ENCODE measurements at places on chromosomes 12 and 14.

DNA sequence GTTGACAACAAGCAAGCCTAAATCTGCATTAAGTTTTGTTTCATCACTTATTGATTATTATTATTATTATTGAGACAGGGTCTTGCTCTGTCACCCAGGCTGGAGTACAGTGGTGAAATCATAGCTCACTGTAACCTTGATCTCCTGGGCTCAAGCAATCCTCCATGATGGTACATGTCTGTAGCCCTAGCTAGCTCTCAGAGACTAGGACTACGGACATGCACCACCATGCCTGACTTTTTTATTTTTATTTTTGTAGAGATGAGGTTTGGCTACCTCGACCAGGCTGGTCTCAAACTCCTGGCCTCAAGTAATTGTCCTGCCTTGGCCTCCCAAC, 35.7 kb upstream of the STK38L start:
- no peak for DNase-seq

DNA sequence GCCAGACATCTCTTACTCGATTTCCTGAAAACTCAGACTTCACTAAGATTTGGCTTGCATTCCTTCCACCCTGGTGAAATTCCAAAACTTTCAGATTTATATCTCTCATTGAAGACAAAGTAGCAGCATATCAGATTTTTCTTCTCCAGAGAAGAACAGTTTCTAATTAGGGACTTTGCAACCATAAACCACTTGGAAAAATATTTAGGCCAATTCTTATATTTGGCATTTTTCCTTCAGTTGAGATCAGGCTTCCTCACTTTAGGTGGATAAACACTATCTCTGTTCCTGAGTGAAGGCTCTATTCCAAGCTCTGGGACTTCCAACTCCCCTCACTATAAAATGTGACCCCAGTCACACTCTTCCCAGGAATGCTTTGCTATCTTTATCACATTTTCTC, 1434.3 kb upstream of the FLRT2 start:
- no peak for DNase-seq

- no peak for DNase-seq
These were observed 75.6 kb upstream of the DACT1 start for GRCh38 chr14:58562141-58562540.

DNA sequence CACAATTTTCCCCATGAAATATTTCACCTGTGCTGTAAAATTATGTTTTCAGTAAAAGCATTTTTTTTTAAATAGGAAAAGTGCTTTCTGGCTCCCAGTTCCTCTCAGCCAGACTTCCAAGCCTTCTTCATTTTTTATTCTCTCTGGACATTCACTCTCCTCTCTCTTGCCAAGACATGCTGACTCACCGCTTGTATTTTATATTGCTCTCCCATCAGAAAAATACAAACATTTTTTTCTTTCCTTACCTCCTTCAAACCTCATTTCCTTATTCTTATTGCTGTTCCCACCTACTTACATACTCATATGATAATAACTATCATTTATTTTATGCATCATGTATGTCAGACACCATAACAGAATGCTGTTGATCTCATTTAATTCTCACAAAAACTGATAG, 37.7 kb upstream of the ZNF641 start:
- DNase-seq, result no peak

DNA sequence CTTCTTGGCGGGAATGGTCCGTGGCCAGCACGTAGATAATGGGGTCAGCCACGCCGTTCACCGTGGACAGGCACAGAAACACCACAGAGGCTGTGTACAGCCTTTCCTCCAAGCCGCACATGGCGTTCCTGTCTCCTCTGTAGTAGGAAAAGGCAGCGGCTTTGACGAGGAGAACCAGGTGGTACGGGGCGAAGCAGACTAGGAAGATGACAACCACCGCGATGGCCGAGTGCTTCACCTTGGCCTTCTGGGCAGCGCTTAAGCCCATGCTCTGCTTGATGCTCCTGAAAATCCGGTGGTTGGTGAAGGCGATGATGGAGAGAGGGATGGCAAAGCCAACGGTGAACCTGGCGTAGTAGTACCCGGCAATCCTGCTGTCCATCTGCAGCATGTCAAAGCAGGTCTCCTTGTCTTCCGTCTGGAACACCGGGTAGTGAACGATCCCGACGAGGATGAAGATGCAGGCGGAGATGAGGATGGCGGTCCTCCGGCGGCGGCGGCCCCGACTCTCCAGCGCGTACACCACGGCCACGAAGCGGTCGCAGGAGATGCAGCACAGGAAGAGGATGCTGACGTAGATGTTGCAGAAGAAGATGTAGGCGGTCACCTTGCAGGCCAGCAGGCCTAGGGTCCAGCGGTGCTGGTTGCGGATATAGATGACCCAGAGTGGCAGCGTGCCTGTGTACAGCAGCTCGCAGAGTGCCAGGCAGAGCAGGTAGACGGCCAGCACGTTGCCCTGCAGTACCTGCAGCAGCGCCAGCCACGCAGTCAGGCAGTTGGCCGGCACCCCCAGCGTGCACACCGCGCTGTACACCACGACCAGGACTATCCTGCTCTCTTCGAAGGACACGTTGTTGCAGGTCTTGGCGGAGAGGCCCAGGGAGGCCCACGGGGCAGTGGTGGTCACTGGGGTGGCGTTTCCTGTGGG, 13.8 kb downstream of the GPR132 start:
- DNase-seq, result no peak

- DNase-seq, result no peak
These were observed 89.0 kb downstream of the C14orf39 start for GRCh38 chr14:60396718-60397343.

- DNase-seq, result no peak
These were observed 23.4 kb downstream of the SYNDIG1L start for GRCh38 chr14:74402401-74403251.

DNA sequence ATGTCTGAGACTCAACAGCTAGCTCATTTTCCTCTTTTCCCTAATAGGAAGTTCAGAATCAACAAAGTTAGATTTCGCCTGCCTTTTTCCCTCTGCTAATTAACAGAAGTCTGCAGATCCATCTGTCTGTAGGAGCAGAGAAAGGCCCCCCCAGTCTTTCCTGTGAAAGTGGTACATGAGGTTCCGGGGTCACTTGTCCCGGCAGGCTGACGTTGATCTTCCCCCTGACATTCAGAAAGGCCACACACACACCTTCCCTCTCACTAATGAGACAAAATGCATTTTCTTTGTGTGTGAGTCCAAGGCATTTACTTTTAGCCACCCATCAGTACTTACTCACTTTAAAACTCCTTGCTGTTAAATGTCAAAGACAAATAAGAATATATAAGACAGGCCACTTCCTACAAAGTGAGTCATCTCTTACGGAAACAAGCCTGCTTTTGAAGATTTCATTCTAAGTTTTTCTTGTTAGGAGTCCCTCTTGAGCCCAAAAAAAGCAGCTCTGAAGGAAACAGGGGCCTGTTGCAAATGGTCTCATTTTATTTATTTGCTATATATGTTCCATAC, 138.7 kb downstream of the TTC7B start:
- no peak for DNase-seq

- DNase-seq, result no peak
These were observed 74.6 kb downstream of the CIT start for GRCh38 chr12:119802472-119802871.

GRCh38 chr12:52206304-52207040, 14.7 kb upstream of the KRT80 start:
- DNase-seq, result no peak

DNA sequence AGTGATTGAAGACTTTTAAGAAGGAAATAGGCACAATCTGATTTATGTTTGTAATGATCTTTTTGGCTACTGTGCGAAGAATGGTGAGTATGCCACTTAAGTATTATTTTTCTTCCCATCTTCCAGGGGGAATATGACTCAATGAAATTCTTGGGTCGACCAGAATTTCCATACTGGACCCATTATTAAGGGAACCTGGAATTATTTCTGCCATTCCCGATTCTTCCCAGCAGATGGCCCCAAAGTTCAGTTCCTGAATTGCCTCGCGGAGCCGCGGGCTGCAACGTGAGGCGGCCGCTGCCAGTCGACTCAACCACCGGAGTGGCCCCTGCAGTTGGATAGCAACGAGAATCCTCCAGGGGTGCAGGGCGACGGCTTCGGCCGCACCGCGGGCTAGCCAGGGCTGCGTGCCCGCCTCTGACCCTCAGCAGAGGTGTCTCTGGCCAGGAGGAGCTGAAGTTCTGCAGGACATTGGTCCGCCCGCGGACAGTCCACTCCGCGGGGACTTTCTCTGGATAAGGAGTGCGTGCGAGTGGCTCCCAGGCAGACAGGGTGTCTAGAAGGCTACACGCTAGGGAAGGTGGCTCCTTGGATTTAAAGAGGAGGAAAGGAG, 628 bp upstream of the TSHR start:
- peak; percentile 72 for DNase-seq

- DNase-seq, result no peak
These were observed 2.1 kb downstream of the SCAF11 start for GRCh38 chr12:45988264-45988663.

DNA sequence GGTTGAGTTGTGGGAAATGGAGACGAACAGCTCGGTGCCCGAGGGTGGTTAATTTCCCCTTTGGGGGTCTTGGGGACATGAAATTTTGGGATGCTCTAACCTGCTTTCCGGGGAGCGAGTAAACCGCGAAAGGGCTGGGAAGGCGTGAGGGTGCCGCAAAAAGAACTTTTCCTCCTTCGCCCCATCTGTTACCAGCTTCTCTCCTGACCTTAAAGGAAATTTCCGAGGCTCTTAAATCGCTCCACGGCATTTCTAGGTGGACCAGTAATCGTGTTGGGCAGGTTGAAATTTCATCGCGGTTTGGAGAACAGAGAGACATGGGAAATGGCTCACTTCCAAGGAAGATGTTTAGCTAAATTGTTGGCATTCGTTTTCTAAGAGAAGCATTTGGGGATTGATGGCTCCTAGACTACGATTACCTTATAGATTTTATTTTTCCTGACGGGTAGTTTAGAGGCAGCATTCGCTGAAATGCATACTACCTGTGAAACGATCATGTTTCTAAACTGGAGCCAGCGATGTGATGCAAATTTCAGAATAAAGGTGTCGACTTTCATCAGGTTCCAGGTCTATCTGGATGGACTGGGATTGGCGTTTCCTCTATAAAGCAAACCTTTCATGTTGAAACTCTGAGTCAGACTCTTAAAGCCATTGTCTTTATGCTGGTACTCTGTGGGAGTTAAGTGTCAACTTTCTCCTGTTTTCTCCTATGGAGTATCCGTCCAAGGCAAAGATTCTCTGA, 414.5 kb downstream of the PCNX1 start:
- DNase-seq, result no peak

DNA sequence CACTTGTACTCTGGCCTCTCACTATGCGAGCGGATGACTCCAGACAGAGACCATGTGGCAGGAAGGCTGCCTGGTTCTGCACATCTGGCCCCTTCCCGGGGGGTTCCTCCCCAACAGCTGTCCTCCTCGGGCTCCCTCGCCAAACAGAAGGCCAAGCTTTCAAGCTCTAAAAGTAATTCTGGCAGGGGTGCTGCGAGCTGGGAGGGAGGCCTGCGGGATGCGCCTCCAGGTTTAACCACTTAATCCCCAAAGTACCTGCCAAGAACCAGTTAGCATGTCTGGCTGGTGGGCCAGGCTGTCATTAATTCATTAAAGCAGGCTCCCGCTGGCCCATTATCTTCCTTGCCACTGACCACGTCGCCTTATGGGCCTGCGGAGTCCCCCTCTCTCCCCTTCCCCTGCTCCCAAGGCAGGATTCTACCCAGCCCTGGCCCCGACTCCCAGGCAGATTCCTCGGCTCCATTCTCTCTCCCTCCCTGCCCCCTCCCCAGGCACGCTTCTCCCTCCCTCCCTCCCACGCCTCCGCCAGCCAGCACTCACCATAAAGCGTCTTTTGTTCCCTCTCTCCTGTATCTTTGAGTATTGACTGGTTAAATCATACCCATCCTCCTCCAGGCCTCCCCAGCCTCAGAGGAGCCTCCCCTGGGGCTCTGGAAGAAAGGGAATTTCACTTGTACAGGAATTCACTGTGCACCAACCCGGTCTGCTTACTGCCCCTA, 4.9 kb downstream of the HRK start:
- DNase-seq, result no peak

DNA sequence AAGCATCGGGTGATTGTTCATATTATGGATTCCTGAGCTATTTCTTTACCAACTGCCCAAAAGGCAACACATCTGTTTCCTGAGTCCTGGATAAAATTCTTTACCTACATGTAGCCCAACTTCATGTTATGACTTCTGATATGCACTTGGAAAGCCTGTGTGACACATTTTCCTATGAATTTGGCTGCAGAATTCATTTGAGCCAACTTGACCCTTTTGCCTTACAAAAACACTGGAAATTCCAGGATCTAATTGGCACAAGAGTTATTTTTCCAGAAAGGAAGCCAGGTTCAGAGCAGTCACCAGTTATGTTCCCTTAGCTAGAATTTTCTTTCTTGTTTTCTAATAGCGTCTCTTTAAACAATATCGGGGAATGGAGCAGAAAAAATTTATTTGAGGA, 202.5 kb upstream of the LRIG3 start:
- no peak for DNase-seq

GRCh38 chr12:82057770-82058169, 298.6 kb upstream of the PPFIA2 start:
- no peak for DNase-seq

DNA sequence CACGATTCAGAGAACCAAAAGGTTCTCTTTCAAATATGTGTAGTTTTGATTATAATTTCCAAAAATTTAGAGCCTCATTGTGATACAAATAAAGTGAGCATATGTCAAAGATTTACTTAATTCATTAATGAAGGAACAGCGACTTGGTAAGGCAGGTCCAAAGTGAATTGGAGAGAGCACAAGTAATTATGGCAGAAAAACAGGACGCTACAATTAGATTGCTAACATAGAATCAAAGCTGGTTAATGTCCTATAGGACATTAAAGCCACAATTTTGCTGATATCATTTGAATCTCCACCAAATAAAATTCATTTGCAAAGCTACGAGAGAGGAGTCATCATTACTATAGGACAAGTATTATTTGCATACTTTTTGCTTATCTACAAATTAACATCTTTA, 164.2 kb downstream of the CCER1 start:
- DNase-seq, result no peak

- DNase-seq, result no peak
These were observed 451.4 kb upstream of the PDE3A start for GRCh38 chr12:19916974-19917373.

DNA sequence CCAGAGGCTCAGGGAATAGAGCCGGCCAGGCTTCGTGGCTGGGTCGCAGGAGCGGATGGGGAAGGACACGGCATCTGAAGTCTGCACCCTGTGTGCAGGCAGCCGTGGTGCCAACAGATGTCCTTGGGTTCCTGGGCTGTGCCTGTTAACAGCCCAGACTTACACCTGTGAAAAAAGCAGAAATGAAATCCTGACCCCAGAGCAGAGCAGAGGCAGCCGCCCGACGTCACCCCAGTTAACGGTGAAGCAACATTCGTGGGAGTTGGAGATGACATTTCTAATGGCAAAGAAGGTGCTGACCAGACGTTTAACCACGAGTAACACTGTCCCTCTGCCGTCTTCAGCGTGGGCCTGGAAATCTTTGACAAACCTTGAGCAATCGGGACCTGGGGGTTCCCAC, 200.3 kb upstream of the DIO3 start:
- no peak for DNase-seq

DNA sequence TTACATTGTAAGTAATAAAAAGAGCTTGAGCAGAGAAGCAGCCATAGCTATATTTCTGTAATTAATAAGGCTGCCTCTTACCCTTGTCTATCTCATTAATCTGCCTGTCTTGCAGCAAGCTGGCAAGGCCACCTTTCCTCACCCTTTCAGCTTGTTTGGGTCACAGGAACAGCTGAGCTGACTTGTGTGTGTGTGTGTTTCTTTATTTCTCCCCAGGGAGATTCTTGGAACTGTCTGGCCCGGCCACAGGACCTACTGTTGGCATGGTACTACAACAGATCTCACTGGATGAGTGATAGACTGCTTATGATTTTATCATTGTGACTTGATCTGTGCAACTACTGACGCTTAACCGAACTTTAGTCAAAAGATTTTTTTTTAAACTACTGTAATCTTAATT, 213.7 kb downstream of the SLC2A13 start:
- DNase-seq, result no peak

- peak; percentile 71 for DNase-seq
These were observed at the start of gene KCNH3 for GRCh38 chr12:49538510-49539403. Gene KCNH3 (plus strand): TSS chr12:49539030. CDS start chr12:49539417, 387 bp downstream.
